Activated CD8-positive, alpha-beta memory T cell treated with anti-CD3 and anti-CD28 coated beads for 1 hour (primary cell): ENCODE measurements at places on chromosomes 7 and 10.

DNA sequence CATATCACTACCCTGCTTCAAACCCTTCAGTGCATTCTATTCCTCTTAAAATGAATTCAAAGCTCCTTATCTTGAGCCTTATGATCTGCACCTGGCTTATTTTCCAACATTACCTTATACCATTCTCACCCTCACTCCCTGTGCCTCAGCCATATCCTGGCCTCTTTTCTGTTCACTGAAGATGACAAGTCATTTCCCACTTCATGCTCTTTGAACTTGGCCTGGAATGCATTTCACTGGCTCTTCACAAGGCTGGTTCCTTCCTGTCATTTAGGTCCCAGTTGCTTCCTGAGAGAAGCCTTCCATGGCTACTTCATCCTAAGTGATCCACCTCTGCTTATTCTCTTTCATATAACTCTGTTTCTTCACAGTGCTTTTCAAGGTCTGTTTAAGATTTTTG is 3.2 kb upstream of the LIPF start:
- DNase-seq, result no peak

- DNase-seq, result no peak
These were observed 1.5 kb upstream of the SKIDA1 start for GRCh38 chr10:21526860-21527597.

DNA sequence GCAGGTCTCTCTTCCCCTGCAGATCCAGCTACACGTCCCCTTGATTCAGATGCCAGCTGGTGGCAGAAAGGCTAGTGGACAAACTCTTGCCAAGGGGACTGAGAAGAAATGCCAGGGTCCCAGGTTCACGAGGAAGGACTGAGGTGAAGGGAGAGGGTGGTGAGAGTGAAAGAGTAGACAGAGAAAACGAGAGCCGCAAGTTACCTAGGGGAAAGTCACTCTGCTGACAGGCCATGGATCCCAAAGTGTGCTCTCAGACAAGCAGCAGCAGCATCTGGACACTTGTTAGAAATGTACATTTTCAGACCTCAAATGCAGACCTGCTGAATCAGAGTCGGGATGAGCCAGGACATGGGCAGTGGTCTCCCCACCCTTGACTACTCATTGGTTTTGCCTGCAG is 192.3 kb downstream of the FGFR2 start:
- no peak for DNase-seq

DNA sequence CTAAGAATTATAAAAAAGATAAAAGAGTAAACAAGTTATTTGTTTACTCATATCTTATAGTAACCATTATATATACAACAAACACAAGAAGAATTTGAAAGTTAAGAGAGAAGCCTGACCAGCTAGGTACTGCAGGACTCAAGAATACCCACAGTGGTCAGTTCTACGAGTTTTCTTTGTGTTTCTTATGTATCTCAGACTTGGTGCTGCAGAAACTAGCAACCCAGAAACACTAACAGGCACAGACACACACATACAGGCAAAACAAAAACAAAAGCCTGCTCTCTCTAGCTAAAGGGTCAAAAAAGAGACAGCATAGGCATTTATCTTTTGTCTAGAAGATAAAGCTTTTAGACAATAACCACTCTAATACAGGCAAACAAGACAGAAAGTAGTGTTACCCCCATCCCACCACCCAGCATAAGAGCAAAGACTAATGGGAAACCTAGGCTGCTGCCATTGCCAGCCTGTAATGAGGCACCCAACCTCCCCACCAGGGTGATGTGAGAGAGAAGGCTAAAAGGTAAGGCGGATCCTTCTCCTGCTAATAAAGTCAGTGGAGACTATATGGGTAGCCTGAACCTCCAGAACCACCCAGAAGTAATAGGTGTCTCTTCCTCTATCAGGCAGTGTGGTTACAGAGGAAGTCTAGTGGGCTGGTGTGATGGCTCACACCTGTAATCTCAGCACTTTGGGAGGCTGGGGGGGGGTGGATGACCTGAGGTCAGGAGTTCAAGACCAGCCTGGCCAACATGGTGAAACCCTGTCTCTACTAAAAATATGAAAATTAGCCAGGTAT is 113.9 kb downstream of the DNAJC1 start:
- DNase-seq, result no peak

GRCh38 chr10:127091354-127091753 is 105.0 kb downstream of the INSYN2A start:
- DNase-seq, result no peak

DNA sequence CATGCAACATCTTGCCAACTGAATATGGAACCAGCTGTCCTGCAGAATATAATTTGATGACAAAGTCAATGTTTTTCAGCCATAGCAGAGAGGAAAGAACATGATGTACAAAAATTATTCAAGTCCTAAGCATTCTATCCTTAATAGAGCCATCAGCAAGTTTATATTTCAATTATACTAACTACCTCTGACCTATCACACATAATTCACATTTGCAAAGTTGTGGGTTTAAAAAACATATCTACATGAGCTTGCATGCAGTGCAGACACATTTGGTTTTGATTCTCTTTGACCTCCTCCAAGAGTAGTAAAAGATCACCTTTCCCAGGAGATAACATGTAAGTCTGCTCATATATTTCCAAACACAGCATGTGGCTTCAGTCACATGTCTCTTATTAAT is 126.0 kb upstream of the FGFR2 start:
- DNase-seq, result no peak

GRCh38 chr7:33813331-33813730 is 92.0 kb upstream of the BMPER start:
- no peak for DNase-seq

- DNase-seq, result no peak
These were observed 914.4 kb downstream of the PCDH15 start for GRCh38 chr10:53886325-53887300.

GRCh38 chr10:120945801-120946302 is 94.7 kb downstream of the WDR11 start:
- DNase-seq, result no peak

DNA sequence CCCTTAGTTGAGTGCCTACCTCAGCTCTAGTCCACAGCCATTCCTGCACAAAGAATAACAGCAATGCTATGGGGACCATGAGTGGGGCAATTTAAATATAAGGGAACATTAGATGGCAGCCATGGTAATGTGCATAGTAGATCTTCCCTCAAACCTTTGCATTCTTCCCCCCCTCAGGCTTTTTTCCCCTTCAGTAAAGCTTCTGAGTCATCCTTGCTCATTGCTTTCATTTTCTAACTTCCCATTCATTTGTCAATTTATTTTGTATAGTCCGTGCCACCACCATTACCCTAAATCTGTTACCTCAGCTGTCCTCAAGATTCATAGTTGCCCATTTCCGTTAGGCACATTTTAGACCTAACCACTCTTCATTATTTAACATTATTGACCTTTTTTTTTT is 10.7 kb downstream of the HECTD2 start:
- no peak for DNase-seq

- DNase-seq, result no peak
These were observed 77.7 kb downstream of the VWA2 start for GRCh38 chr10:114316744-114317143.

DNA sequence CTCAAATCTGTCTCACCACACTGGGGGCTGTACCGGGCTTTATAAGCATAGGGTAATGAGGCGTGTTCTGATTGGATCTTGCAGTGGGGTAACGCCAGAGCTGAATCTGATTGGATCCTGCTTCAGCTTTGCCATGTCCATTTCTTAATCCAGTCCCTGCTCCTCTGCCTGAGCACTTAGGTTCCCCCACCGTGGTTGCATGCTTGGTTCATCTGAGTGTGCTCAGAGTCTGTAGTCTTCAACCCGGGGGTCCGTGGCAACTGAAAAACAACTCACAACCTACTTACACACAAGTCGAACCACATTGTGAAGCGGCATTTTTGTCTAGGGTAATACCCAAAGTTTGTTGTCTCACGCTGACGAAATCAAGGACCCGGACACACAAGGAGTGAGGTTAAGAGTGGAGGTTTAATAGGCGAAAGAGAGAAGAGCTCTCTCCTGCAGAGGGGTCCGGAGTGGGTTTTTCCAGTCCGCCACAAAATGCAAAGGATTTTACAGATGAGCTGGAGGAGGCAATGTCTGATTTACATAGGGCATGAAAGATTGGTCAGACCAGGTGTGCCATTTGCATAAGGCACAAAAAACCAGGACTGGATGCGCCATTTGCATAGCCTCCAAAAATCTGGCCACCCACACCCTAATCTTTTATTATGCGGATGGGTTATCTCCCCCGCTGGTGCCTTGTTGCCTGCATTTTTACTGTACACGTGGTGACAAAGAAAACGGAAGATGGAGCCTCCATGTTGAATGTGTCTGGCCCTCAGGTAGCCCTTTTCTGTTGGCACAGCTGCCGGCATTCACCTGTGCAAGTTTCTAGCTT is 641.8 kb upstream of the FOXK1 start:
- DNase-seq, result no peak

DNA sequence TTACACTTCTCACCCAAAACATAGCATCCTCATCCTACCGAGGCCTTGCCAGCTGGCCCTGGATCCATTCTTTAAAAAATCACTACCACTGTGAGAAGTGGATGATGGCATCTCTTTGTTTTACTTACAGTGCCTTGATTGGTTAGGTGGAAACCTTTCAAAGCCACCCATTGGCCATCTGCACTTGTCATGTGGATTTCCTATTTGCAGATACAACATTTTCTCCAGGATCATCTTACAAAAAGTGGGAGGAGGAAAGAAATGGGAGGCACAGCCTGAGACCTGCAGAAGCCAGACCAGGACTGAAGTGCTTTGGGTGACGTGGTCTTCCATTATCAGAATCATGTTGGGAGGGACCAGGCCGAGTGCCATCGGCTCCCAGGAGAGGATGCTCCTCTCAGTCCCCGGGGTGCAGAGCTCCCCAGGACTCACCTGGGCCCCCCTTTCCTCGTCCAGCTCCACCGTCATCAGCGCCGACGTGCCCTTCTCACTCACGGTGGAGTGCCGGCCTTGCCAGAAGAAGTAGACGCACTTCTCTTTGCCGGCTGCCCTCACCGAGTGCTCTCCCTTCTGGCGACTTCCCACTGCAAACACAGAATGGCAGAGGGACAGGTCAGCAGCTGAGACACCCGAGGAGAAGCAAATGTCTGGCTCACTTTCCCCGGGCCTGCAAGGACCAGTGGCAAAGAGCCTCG is 161.2 kb downstream of the SVIL start:
- no peak for DNase-seq

- DNase-seq, result no peak
These were observed 865.9 kb downstream of the CNTNAP2 start for GRCh38 chr7:146982482-146982881.

DNA sequence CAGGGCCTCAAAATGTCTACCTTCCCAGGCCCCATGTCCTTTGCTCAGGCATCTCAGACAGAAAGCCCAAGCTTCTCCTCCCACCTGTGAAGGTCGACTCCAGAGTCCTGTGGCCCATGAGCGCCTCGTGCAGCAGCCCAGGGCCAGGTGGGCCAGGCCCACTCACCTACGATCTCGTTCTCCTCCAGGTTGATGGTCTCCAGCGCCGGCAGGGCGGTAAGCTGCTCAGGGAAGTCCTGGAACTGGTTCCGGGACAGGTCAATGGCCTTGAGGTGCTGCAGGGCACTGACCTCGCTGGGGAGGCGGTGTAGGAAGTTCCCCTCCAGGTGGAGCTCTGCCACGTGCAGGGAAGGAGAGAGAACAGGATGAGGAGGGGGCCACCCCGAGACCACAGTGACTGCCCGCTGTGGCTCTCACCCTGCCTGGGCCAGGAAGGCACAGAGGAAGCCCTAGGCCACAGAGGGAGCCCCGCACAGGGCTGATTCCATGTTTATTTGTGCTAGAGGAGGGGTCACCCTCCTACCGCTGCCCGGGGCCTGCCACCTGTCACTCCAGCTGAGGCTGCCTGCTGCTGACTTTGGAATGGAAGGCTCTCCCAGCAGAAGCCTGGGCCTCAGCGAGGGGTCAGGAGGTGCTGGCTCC is 40.0 kb upstream of the NPFFR1 start:
- DNase-seq, result no peak

DNA sequence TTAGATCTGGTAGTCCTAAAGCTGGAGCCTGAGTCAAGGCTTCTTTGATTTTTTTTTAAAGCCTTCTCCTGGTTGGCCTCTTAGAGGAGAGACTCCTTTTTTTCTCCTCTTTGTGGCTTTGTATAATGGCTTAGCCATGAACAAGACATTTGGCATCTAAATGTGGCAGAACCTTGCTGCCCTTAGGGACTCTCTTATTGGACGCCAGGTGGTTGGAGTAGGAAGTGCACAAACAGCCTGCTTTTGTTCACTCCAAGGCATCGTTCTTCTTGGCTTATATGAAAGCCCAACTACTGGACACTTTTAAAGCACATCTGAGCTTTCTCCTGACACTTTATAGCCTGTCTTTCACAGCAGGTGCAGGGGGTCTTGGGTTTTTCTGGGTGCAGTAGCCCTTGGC is 25.0 kb downstream of the ZPBP start:
- no peak for DNase-seq

DNA sequence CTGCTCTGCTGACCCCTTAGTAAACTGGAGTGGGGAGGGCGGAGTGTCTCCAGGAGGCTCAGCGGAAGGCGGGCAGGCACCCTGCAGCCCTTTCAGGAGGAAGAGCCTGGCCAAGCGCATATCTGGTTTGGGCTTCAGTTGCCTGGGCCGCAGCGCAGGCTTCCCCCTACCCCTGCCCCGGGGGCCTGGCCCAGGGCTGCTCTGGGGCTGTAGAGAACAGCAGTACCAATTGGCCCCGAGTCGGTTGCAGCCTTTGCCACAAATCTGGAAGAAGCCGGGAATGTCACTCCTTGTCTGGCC is 28.1 kb upstream of the JAKMIP3 start:
- no peak for DNase-seq

- DNase-seq, result no peak
These were observed 43.7 kb downstream of the FAM53B start for GRCh38 chr10:124700293-124701037.

GRCh38 chr10:110610308-110610774 is 33.8 kb upstream of the RBM20 start:
- peak; percentile 4 for DNase-seq

- DNase-seq, result no peak
These were observed 8.0 kb downstream of the RASSF4 start for GRCh38 chr10:44967616-44968015.

- no peak for DNase-seq
These were observed 426.4 kb downstream of the TYW1 start for GRCh38 chr7:67423065-67423464.

GRCh38 chr10:30752481-30752881 is 122.9 kb upstream of the LYZL2 start:
- DNase-seq, result no peak

DNA sequence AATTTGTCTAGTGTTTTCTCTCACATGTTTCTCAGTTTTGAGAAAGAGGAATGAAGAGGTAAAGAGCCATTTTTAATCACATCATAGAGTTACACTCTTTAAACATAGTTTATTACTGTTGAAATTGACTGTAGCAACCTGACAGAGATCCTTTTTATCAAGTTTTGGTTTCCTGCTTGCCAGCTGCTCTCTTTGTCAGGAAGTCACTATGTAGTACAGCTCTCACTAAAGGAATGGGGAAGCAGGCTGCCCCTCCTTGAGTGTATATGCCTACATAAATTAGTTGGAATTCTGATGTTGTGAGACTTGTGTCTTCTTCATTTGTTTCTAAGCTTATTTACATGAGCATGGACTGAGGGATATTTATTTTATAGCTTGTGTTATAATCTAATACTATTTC is 1274.0 kb upstream of the CELF2 start:
- no peak for DNase-seq

GRCh38 chr10:24197263-24197662 is 11.7 kb upstream of the KIAA1217 start:
- DNase-seq, result no peak
